ENCODE measurements at places on chromosomes 4 and X.

GRCh38 chr4:77158487-77158861, 1.5 kb downstream of the CCNG2 start:
- no peak for DNase-seq

DNA sequence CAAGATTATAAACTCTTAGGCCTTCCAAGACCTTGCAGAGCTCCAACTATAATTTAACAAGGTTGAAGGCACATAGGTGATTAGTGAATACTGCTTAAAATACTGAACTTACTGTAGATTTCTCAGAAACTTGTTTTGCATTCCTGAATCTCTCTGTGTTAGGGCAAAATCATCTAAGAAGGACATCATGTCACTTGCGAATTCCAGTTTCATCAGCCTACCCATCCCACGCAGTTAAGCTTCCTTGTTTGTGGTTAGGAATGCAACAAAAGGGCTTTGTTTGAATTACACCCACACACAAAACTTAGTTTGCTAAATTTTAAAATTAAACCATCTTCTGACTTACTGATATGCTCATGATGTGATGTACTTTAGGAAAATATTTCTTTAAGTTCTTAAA, 174.0 kb downstream of the SOWAHB start:
- no peak for DNase-seq

- DNase-seq, result no peak
Observed at GRCh38 chr4:161186750-161187149, 977.0 kb downstream of the FSTL5 start.

- no peak for DNase-seq
Observed at GRCh38 chr4:89803915-89804314, 33.0 kb downstream of the SNCA start.

- DNase-seq, result no peak
Observed at GRCh38 chrX:53073115-53073586, 9.0 kb upstream of the TSPYL2 start.

DNA sequence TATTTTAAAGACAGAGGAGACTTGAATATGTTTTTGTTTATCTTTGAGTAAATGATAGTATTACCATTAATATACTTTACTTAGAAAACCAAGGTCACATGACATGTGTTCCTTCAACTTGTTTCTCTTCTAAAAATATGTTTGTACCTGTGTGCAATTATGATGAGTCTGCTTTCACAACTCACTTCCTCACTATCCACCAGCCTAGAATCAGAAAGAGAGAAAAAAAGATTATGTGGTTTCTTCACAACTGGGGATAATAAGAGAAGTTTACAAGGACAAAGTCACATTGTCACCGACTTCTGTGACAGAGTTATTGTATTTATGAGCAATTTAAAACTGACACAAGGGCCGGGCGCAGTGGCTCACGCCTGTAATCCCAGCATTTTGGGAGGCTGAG, 1112.1 kb downstream of the RPA4 start:
- no peak for DNase-seq
